ENCODE measurements at places on chromosomes 5 and 9.

DNA sequence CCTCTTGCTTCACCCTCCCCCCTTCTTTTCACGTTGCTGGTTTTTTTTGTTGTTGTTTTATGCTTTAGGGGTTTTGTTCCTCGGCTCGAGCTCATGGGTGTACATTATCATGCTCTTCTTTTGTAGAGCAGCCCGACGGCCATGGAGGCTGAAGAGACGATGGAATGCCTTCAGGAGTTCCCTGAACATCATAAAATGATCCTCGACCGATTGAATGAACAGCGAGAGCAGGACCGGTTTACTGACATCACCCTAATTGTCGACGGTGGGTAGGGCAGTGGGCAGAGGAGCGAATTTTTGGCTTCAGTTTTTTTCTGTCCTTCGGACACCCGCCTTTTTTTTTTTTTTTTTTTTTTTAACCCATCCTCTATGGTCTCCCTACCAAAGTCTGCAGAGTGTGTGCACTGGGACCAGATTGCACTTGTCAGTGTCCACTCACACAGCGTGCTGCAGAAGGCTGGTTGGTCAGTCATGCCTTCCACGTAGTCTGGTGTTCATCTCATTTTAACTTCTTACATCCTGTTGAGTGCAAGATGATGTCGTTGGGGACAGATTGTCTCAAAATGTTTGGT is 1.3 kb downstream of the ZNF131 start:
- no peak for DNase-seq

DNA sequence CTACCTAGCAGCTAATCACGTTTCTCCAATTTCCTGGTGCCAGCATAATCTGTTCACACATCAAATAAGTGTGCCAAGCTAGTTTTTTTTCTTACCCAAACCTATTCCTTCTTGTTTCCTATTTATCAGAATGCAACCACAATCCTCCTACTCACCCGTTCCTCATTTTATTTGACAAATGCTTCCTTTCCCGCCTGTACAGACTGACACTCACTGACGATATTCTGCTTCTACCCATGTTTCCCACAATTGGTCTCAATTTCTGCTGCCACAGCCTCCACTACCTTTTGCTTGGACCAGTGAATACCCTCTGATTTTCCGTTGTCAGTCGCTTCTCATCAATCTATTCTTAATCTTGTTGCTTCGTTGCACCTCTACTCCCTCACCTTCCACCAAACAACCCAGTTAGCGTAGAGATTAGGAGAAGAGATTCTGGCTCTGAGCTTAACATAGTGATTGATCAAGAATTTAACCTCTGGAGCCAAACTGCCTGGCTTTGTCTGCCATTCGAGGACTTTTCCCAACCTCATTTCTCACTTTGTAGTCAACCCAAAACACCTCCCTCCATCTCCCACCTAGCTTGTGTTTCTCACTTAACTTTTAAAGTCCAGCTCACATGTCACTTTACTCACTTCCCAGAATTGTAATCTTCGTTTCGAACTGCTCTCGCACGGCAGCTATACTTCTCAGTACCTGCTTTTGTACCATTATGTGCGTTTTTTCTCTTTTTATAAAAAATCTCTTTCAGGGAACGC is 729 bp upstream of the TMEM38B start:
- no peak for DNase-seq

- DNase-seq: no peak
Measured at GRCh38 chr5:88663793-88664216, 219.2 kb downstream of the MEF2C start.

DNA sequence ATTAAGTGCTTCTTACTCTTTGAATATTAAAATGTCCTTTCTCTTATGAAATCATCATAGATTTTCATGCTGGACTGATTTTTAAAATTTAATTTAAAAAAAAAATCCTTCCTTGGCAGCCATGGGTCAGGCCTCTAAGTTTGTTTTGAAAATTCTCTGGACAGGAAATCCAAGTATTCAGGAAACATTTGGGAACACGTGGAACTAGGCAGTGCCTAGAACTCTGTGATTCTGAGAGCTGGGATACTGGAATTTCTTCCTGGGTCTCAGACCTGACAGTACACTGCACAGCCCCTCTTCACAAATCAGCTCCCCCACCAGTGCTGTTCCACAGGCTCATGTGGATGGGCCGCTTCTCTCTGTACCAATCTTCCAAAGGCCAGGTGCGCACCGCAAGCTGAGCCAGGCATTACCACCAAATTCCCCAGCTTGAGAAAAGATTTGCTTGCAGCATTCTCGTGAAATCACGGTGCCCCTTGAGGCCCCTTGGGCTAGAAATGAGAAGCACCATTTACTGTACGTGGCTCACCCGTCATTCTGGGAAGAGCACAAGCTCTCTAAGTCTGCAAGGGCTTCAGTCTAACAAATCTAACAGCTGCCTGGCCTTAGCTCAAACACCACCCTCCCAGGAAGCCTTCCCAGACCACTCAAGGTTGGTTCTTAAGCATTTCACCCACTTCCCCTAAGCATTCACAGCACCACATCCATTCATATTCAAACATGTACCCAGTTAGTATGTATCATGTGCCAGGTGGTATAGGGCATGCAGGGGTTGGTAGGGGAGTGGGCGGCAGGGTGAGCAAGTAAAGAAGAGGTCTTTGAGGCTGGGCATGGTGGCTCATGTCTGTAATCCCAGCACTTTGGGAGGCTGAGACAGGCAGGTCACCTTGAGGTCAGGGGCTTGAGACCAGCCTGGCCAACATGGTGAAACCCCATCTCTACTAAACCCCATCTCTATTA is 26.5 kb downstream of the B4GALT1 start:
- no peak for DNase-seq

GRCh38 chr5:141992349-141992963 is 20.4 kb downstream of the GNPDA1 start:
- peak; percentile 68 for DNase-seq

- no peak for DNase-seq
Measured at GRCh38 chr5:50856401-50857119, 190.1 kb downstream of the PARP8 start.

- no peak for DNase-seq
Measured at GRCh38 chr9:20394969-20395368, 227.3 kb downstream of the MLLT3 start.

DNA sequence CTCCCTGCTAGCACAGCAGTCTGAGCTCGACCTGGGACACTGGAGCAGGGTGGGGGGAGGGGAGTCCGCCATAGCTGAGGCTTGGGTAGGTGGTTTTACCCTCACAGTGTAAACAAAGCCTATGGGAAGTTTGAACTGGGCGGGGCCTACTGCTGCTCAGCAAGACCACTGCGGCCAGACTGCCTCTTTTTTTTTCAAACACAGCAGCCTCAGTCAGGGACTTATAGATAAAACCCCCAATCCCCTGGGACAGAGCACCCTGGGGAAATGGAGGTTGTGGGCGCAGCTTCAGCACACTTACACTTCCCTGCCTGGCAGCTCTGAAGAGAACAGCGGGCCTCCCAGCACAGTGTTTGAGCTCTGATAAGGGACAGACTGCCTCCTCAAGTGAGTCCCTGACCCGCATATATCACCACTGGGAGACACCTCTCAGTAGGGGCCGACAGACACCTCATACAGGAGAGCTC is 151.1 kb upstream of the APC start:
- no peak for DNase-seq

DNA sequence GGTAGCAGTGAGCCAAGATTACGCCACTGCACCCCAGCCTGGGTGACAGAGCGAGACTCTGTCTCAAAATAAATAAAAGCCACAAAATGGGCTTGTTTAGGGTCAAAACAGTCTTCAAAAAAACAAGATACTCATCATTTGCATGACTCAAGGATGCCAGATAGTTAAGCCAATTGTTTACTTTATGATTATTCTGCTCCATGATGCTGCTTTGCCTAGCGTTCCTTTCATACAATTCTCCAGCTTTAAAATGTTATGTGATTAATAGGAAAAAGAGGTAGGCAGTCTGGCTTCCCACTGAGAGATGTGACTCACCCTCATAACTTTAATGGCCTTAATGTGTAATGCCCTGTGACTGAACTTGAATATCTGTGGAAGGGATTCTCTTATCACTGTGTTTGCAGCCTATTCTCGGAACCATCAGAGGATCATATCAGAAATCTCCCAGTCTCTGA is 364.6 kb upstream of the TRPC7 start:
- no peak for DNase-seq

- no peak for DNase-seq
Measured at GRCh38 chr5:54140247-54140840, 170.0 kb downstream of the ARL15 start.

- DNase-seq: no peak
Measured at GRCh38 chr9:4926239-4926638, 58.8 kb upstream of the JAK2 start.

DNA sequence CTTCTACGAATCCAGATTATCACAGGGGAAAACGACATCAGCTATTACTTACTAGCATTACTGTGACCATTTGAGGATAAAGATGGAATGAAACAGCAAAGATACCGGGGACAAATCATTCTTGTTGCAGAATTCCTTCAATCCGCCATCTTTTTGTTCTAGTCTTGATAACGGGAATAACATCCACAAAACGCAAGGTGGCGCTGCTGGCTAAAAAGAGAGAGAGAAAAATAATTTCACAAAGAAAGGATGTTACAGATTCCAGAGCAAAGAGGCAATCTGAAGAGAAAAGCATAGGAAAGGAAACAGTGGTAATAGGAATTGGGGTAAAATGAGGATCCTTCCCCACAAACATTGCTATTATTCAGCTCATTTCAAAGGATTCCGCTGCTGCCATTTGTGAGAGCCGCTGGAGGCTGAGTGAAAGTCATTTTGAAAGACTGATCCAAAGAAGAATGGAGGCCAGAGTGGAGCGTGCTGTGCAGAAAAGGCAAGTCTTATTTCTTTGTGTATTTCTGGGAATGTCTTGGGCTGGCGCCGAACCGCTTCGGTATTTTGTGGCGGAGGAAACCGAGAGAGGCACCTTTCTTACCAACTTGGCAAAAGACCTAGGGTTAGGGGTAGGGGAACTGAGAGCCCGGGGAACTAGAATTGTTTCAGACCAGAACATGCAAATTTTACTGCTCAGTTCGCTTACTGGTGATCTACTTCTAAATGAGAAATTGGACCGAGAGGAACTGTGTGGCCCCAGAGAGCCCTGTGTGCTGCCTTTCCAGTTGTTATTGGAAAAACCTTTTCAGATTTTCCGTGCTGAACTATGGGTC is at the start of gene PCDHB7:
Gene PCDHB7 (plus strand): TSS at position 264 of the 824 bp plus-strand sequence. CDS start 192 bp downstream, at position 456.
- DNase-seq: no peak

- no peak for DNase-seq
Measured at GRCh38 chr5:115683081-115683480, 57.2 kb upstream of the TMED7 start.

- no peak for DNase-seq
Measured at GRCh38 chr5:163815240-163815791, 309.9 kb downstream of the MAT2B start.

Measured in stimulated activated CD4-positive, alpha-beta T cell treated with anti-CD3 and anti-CD28 coated beads, TNF-alpha, amount 100 ng/mL, for 24 hours (primary cell).